Activated CD4-positive, alpha-beta T cell treated with anti-CD3 and anti-CD28 coated beads for 1 hour (primary cell): ENCODE measurements at places on chromosomes 1 and 21.

DNA sequence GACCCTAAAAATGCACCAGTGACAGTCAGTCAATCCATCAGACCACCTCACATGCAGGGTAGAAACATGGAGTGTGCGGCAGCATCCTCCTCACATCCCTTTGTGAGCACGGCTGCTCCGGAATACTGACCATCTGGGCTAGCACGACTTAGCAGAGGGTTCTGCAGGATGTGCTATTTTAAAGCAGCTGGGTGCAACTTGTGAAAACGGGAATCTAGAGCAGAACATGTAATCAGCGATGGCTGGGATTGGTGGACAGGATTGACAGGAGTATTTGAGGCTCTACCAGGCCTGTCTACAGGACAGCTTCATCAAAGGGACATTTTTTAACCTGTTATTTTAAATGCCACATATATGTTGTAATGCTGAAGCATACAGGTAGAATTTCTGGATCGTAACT is 16.8 kb upstream of the PLEKHM2 start:
- DNase-seq = no peak

GRCh38 chr1:2582391-2582790 is 4.2 kb upstream of the PRXL2B start:
- no peak for DNase-seq

GRCh38 chr1:18009478-18009961 is 98.1 kb upstream of the IGSF21 start:
- no peak for DNase-seq

- no peak for DNase-seq
These were observed 38.8 kb downstream of the NGF start for GRCh38 chr1:115299266-115299665.

GRCh38 chr1:197801111-197801482 is 25.8 kb upstream of the DENND1B start:
- no peak for DNase-seq
